SK-N-SH treated with all-trans-retinoic acid at 6 μM for 48 hours (cell line): ENCODE measurements at places on chromosomes 5 and 9.

DNA sequence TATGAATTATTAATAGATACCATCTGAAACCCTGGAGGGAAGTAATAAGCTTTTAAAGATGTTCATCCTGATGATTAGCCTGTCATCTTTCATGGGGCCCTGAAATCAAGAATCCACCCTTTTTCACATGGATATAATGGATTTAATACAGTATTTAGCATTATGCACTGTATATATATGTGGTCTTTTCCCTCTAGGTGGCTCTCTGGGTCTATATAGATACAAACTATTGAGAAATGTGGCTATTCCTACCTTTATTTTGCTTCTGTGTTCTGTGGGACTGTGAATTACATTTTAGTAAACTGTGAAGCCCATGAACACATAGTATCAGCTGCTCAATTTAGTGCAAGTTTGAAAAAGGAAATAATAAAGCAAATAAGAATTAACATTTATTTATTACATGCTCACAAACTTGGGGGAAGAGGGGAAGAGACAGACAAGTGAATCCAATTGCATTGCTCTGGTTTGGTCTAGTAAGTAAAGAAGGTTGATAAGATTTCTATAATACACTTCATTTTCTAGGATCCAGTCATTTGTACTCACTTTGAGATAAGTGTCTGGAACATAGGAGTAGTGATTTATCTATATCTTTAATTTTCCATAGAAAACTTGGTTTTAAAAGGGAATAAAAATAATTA lies 112.2 kb downstream of the SCAMP1 start:
- ATAC-seq, result peak; percentile 94

DNA sequence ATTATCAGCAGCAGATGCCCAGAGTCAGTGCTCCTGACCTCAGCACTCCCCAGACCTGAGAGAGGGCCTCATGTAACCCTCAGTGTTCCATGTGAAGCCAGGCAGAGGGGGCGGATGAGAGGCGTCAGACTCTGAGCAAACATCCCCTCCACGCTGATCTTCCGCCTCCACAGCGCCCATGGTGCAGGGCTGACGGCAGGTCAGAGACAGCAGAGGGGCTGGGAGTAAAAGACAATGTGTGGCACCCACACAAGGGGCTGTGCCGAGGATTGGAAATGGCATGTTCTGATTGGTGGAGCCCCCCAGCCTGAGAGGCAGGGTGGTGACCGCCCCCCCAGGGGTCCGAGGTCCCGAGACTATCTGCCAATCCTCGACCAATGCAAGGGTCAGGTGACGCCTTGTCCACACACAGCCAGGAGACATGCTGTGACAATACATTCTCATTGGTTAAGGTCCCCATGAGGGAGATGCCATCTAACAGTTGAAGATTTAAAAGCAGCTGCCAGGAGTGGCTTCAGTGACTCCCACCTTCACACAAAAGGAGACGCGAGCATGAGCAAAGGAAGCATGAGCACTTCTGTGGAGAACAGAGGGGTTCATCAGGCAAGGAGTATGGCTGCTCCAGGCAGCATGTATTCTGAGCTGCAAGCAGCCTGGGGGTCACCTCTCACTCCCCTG lies 19.3 kb upstream of the SLC25A51 start:
- no peak for ATAC-seq

DNA sequence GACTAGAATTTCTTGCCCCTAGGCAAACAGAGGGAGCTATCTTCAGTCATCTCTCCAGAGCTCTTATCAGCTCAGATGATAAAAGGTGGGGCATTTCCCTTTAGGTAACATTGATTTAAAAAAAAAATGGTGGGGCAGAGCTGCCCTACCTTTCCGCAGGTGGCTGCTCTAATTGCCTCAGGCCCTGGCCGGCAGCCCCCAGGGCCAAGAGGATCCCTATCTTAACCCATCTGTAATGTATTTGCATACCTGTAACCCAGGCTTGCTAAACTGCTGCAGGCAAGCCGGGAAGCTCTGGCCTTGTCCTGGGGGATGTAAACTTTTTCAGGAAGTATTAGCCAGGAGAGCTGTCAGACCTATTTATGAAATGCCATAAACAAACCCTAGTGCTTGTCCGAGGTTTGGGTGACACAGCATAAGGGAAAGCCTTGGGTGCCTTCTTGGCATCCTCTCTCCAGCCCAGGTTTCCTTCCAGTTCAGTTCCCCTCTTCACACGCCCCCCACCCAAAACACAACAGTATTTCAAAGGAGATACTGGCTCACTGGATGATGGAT lies 20.9 kb upstream of the ZSWIM6 start:
- ATAC-seq, result no peak

DNA sequence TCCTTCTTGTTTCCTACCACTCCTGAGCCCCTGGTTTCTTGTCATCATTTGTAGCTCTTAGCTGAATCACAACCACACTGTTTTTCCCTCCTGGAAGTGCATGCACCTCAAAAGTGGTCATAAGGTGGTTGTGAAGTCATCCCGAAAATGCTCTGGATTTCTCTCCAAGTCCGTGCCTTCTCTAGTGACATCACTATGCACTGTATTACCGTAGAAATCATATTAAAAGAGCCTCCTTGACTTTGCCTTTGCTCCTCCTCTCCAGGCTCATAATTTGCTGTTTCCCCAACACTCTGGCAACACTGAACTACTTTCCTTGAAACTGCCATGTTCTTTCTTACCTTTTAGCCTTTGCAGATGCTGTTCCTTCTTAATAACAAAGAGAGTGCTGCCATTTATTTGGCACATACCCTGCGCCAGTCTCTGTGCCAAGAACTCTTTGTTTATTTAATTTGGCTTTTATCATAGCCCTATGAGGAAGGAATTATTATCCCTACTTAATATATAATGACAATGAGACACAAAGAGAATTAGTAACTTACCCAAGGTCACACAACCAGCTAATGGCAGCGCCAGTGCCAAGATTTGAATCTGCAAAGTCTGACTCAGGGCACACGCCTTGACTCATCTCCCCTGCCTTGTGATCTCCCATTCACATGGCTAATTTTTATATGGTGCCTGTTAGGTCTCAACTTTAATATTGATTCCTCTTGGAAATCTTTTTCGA lies 115.4 kb downstream of the KIF4B start:
- ATAC-seq, result no peak

GRCh38 chr5:170225326-170226128 lies 7.3 kb upstream of the C5orf58 start:
- peak; percentile 95 for ATAC-seq

- no peak for ATAC-seq
These were observed 19.5 kb downstream of the THBS4 start for GRCh38 chr5:80054682-80055081.

DNA sequence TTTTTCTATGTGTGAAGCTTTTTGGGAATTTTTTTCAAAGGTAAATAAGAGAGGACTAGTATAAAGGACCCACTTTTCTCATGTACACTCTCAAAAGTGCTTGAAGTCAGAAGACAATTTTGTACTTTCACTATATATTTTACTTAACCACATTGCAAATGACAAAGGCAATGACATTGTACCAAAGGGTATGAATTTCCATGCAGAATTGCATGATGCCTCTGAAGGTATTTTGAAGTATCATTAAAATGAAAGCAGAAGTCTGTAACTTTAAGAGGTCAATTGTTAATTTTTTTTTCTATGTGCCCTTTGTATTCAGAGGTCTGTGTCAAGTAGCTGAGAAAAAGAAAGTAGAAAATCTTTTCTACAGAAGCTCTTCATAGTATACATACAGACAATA lies 84.7 kb downstream of the ST8SIA4 start:
- ATAC-seq, result no peak

GRCh38 chr5:115551415-115551814 lies 6.8 kb upstream of the FEM1C start:
- ATAC-seq, result no peak

DNA sequence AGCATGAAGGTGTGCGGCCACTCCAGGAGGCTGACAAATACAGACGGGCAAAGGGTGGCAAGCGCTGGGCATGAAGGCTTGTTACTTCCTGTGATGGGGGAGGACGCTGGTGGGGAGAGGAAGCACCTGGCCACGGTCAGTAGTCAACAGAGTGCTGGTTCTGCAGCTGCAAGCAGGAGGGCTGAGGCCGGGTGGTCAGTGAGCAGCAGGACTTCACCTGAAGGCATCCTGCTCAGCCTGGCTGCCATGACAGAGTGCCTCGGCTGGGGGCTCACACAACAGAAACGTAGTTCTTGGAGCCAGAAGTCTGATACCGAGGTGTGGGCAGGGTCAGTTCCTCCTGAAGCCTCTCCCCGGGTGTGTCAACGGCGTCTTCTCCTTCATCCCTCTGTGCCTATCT lies 118.6 kb upstream of the IRX4 start:
- ATAC-seq, result no peak

GRCh38 chr9:93058355-93059010 lies at the start of gene SUSD3:
Gene SUSD3 (plus strand): TSS chr9:93058701. CDS start chr9:93058743, 42 bp downstream.
- peak; percentile 34; the same call in 2 of the 3 replicates for ATAC-seq

GRCh38 chr9:100083448-100084127 lies 15.2 kb downstream of the ERP44 start:
- peak; percentile 24; the same call in 1 of the 3 replicates for ATAC-seq

- peak; percentile 42; the same call in 1 of the 3 replicates for ATAC-seq
These were observed 101.0 kb downstream of the STARD4 start for GRCh38 chr5:111411301-111411700.

DNA sequence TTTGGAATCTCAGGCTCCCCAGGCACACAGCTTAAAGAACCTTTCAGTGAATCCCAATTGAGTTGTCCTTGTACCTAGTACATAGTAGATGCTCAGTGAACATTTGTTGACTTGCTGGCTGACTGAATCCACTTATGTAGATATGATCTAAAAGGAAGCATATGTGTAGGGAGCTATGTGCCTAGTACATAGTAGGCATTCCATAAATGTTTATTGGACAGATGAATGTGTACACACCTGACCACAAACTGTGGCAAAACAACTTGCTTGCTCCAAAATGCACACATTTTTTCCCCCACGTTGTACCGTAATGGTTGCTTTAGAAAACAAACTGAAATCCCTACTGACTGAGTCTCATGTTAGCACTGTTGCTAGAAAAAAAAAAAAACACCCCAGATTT lies 80.2 kb upstream of the IL12B start:
- no peak for ATAC-seq

GRCh38 chr5:57626703-57627102 lies 144.1 kb upstream of the ACTBL2 start:
- no peak for ATAC-seq

DNA sequence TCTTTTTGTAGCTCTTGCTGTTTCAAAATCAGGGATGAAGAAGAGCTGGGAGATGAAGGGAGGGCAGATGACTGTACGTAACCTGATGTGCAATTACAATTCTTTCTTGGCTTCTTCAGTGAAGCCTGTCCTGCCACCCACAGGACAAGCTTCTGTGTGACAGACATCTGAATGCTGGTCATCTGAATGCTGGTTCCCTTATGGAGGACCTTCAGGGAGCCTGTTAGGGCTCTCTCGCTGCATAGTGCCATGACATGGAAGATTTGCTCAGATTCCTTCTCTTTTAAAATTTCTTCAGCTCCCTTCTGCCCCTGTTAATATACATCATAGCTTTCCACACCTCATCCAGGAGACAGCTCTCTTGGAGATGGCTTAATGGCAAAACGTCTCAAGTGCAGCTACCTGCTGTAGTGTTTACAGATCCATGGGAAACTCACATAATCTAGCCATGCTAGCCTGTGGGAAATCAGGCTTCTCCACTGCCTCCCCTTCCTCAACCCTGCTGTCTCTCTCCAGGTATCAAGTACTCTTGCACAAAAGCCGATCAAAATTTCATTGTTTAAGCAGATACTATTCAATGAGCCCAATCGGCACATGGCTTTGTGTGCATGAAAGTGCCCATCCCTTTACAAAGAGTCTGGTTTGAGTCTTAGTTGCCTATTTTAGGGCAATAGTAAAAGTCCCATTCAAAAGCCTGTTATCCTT lies 134.6 kb downstream of the RAB3C start:
- ATAC-seq, result no peak

DNA sequence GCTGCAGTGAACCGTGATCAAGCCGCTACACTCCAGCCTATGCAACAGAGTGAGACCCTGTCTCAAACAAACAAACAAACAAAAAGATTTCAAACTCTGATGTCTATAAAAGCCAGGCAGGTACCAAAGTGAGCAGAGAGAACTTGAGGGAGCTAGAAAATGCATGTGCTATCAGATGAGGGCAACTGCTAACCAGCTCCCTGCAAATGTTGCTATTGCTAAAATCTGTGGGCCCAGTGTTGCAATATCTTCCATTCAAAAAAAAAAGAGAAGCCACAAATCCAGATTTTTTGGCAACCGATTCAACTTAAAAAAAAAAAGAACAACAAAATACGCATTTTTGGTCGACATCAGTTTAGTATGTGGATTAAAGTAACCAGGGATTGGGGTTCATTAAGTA lies 5.5 kb downstream of the UBE2D2 start:
- no peak for ATAC-seq

DNA sequence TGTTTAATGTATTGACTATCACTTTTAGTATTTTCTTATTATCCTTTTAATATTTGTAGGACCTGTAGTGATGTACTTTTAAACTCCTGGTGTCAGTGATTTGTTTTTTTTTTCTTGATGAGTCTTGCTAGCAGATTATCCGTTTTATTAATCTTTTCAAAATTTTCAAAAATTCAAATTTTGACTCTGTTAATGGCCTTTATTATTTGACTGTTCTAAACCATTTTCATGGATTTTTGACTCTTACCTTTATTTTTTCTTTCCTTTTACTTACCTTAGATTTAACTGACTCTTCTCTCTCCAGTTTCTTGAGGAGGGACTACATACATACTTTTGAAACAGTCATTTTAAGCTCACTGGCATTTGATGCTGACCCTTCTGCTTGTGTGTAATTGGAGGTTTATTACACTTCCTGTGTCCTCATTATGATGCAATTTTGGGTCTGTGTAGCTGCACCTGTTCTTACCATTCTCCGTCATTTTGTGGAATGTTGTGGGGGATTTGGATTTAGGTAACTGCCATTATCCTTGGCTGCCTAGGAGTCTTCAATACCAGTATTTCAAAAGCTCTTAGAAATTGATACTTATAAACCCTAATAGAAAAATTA lies 32.0 kb upstream of the EXOC3 start:
- no peak for ATAC-seq

GRCh38 chr5:31651241-31651640 lies 12.3 kb downstream of the PDZD2 start:
- ATAC-seq, result no peak

GRCh38 chr5:135395866-135396265 lies 3.2 kb downstream of the MACROH2A1 start:
- no peak for ATAC-seq

DNA sequence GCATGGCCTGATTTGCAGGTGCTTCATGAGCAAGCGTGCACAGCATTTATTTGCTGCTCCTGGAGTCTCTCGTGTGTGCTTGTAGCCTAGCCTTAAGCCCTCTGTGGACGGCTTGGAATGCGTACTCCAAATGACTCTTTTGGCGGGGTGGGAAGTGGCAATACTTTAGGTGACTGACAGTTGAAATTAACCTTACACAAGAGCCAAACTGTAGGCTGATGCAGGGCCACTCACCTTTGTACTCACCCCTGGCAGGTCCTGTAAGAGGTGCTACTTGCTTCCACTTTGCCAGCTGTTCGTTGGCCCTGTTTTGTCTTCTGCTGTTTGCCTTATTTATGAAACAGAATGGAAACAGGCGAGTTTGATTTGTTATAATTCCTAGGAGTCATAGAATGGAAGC lies 22.9 kb downstream of the TENT4A start:
- ATAC-seq, result no peak
